HuH-7.5 (cell line): ENCODE measurements at places on chromosomes 2 and 18.

DNA sequence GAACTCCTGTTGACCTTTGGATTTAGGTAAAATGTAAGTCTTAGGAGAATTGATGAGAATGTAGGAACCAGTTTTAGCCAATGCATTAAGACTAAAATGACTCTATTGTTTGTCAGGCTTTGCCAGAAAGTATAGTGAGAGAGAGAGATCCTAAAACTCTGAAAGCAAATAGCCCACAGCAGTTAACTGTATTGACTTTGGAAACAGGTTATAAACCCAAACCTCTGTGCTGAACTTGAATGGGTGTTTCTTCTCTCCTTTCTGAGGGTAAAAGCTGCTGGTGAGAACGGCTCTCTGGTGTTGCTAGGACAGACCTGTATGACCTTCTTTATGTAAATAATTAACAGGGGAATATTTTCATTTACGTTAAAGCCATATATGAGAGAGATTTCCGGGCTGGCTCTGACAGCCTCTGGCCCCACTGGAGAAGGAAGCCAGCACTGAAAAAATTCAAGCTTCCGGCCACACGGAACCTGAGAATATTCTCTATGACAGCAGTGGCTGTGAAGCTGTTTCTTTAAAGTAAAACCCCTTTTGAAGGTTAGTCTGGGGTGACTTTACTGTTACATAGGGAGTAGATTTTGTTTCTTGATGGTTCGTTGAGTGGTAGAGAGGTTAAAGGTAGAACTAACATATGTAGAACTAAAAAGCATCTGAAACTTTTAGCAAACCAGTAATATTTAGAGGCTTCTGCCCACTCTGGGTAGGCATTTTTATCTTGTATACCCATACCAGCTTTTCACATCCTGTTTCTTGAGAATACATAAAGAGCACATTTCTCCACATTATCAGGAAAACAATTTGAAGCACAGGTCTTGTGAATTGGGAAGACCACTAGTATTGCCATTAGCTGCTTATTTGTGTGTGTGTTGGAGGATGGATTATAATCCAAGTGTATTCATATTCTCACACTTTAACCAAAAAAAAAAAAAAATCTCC, 123.8 kb downstream of the SPTBN1 start:
- DNase-seq = no peak

DNA sequence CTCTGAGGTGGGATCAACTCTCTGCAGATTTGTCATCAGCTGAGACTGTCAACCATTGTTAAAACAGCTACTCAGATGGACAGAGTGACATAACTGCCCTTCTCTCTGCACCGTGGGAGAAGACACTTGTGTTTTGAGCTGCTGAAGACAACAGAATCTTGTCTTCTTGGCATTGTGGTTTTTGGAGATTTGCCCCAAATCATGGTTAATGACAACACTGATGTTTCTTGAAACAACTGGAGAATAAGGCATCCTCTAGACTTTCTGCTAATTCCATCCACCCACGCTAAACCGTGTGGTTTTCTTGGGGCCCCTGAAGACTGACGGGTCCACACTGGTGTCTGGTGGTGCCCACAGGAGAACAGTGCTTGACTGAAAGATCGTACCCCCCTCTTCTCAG, 39.5 kb downstream of the SH3BP4 start:
- DNase-seq = no peak

DNA sequence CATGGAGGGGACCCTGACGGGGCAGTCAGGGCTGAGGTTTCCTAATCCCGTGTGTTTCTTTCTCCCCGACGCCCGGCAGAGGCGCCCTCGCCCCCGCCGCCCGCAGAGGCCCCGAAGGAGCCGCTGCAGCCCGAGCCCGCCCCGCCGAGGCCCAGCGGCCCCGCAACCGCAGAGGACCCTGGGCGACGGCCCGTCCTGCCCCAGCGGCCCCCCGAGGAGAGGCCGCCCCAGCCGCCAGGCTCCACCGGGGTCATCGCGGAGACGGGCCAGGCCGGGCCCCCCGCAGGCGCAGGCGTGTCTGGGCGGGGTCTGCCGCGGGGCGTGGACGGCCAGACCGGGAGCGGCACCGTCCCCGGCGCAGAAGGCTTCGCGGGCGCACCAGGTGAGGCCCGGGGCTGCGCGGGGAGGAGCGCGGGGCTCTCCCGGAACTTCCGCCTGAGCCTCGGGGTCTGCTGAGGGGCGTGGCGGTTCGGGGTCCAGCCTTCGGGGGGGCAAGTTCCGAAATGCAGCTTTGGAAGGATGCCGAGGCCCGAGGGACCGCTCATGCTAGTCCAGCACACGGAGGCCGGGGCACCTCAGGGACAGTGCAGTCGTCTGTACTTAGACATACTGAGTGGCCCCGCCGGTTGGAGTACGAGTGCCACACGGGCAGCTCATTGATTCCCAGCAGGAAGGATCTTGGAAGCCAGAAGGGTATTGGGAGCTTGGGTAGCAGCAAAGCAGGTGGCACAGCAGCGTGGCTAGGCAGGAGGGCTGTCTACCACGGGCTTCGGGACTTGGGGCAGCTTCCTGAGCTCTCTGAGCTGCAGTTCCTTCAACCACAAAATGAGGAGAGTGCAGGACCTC, 60.1 kb downstream of the EMILIN2 start:
- peak; percentile 90 for DNase-seq

- DNase-seq = no peak
Measured at GRCh38 chr2:37654932-37655841, 16.3 kb downstream of the CDC42EP3 start.
